ENCODE measurements at places on chromosomes 16 and 17. TPM values are rescaled to one million over a fixed set of nuclear protein-coding genes. Genes with fewer than 3 reads are reported as not detected.

Gene SCGB1C2
- not detected for total RNA-seq

Gene FOXL1
- 0.46 TPM for total RNA-seq

Gene UTS2R
- not detected for total RNA-seq

Gene MFAP4
- not detected for total RNA-seq

Gene MRPS7
- 110 TPM for total RNA-seq

Gene GPR142
- total RNA-seq: not detected

Gene AOC3
- total RNA-seq: 0.14 TPM

Gene NUPR1
- 23.7 TPM for total RNA-seq

Gene HOXB5
- not detected for total RNA-seq

Gene COPZ2
- total RNA-seq: 18.0 TPM

Gene NPIPB6
- 0.58 TPM for total RNA-seq

Gene C16orf96
- total RNA-seq: not detected

Gene VAT1L
- total RNA-seq: not detected

Gene HDAC5
- total RNA-seq: 7.7 TPM

Gene NPIPB2
- 2.0 TPM for total RNA-seq

Gene FBXO39
- 0.92 TPM for total RNA-seq
